Caco-2 (cell line): ENCODE measurements at places on chromosomes 13 and 19. TPM values are rescaled to one million over a fixed set of nuclear protein-coding genes. Genes with fewer than 3 reads are reported as not detected.

- H3K4me1 ChIP-seq = peaks cover 28% of the 10 kb centered on the region
- no peaks in the 10 kb centered on the region for H3K27me3 ChIP-seq
- peak overlapping the region; percentile 27 for H3K4me3 ChIP-seq
- H3K27ac ChIP-seq = no peak overlapping the region
- DNase-seq = peak; percentile 48
- H3K36me3 ChIP-seq = peaks cover 1% of the 10 kb centered on the region
Observed at GRCh38 chr19:44753932-44754749, 5.6 kb downstream of the BCL3 start.

DNA sequence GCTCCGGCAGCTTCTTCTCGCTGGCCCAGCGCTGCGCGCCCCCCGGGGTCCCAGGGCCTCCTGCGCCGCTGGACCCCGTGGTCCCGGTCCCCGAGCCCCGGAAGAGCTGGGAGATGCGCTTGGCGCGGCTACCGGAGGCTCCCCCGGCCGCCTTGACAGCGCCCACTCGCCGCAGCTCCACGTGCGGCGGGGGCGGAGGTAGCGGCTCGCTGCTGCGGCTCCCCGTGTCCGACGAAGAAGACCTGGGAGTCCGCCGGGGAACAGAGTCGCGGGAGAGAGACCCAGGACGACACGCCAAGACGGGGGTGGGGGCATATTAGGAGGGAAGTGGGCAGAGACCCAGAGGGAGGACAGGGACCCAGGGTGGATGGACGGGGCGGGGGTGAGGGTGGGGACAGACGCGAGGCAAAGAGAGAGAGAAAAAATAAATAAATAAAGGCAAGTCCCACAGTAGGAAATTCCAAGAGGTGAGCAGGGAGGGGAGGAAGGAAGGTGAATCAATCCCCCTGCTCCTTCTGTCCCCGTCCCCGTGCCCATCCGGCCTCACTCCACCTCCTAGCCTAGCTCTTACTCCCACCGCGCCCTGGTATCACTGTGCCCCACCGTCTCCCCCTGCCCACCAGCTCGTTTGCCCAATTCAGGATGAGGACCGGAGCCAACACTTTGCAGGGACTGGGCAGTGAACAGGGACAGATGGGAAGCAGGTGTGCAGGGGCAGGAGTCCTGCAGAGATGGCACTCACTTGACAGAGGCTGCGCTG, 826 bp downstream of the RASIP1 start:
- H3K4me3 ChIP-seq = peak overlapping the region; percentile 79
- H3K27ac ChIP-seq = no peak overlapping the region
- no peaks in the 10 kb centered on the region for H3K27me3 ChIP-seq
- peaks cover 22% of the 10 kb centered on the region for H3K4me1 ChIP-seq

- H3K27ac ChIP-seq = peak overlapping the region; percentile 33
- H3K36me3 ChIP-seq = no peaks in the 10 kb centered on the region
- H3K27me3 ChIP-seq = no peaks in the 10 kb centered on the region
- no peak overlapping the region for H3K4me3 ChIP-seq
- DNase-seq = no peak
Observed at GRCh38 chr19:55265723-55266386, 7.0 kb upstream of the PPP6R1 start.

- H3K4me3 ChIP-seq = no peak overlapping the region
- no peaks in the 10 kb centered on the region for H3K4me1 ChIP-seq
- H3K27ac ChIP-seq = no peak overlapping the region
- no peaks in the 10 kb centered on the region for H3K36me3 ChIP-seq
- no peaks in the 10 kb centered on the region for H3K27me3 ChIP-seq
Observed at GRCh38 chr13:114021464-114022308, 47.8 kb upstream of the C13orf46 start.

- H3K4me1 ChIP-seq = no peaks in the 10 kb centered on the region
- H3K4me3 ChIP-seq = no peak overlapping the region
- H3K27me3 ChIP-seq = no peaks in the 10 kb centered on the region
Observed at GRCh38 chr19:54882758-54883157, 8.7 kb downstream of the FCAR start.

- no peak for DNase-seq
- H3K27ac ChIP-seq = no peak overlapping the region
- no peaks in the 10 kb centered on the region for H3K36me3 ChIP-seq
- H3K4me3 ChIP-seq = no peak overlapping the region
Observed at GRCh38 chr19:31319465-31319864, 29.8 kb downstream of the TSHZ3 start.

GRCh38 chr19:1107661-1108261, 4.0 kb downstream of the GPX4 start:
- no peak overlapping the region for H3K4me3 ChIP-seq
- H3K27me3 ChIP-seq = no peaks in the 10 kb centered on the region
- peaks cover 1% of the 10 kb centered on the region for H3K36me3 ChIP-seq
- DNase-seq = no peak
- no peak overlapping the region for H3K27ac ChIP-seq

- H3K27me3 ChIP-seq = no peaks in the 10 kb centered on the region; the same call in 1 of the 2 replicates
- no peak for DNase-seq
- 0 out of 2 replicates have a peak, but pooled peaks cover 4% of the 10 kb centered on the region for H3K4me1 ChIP-seq
- H3K36me3 ChIP-seq = no peaks in the 10 kb centered on the region
- no peak overlapping the region for H3K27ac ChIP-seq
Observed at GRCh38 chr19:10004617-10005016, 5.7 kb downstream of the COL5A3 start.

GRCh38 chr19:46374536-46375475, 27.9 kb downstream of the PPP5C start:
- no peaks in the 10 kb centered on the region; the same call in 1 of the 2 replicates for H3K36me3 ChIP-seq
- H3K4me1 ChIP-seq = peaks cover 6% of the 10 kb centered on the region; the same call in 1 of the 2 replicates
- H3K27me3 ChIP-seq = no peaks in the 10 kb centered on the region
- no peak overlapping the region for H3K4me3 ChIP-seq
- no peak for DNase-seq

DNA sequence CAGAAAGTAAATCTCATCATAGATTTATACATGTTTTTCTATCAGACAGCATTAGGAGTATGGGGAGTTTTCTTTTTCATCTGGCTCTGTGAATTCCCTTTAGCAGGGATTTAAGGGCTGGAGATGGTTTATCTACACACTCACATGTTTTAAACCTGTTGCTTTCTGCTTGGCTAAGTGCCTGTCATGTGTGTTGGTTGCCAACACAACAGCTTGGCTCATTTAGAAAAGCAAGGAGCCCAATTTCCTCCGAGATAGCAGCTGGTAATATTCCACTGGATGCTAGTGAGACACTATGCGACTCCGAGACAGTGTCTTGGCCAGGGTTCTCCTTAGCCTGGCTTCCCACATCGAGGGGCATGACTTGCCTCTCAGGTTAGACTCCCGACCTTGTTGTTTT, 83.3 kb downstream of the KLF5 start:
- H3K27me3 ChIP-seq = no peaks in the 10 kb centered on the region
- H3K4me1 ChIP-seq = peaks cover 38% of the 10 kb centered on the region
- no peak for DNase-seq
- peak overlapping the region; percentile 89 for H3K27ac ChIP-seq

DNA sequence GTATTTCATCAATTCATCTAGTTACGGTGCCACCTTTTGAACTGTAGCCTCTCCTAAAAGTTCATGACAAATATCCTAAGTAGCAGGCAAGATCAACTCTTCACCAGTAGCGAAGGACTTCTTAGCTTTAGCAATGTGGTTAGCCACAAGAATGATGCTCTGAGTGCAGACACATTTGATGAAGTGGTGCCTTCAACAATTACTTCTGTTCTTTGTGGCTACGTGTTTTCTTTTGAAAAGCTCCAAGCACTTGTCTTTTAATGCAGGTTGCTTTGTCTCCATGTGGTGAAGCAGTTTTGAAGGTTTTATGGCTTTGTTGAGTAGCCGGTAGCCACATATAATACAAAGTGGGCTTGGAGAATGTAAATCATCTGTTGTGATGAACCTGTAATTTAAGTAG, 194.7 kb downstream of the B3GLCT start:
- H3K27me3 ChIP-seq = no peaks in the 10 kb centered on the region
- DNase-seq = no peak
- H3K4me3 ChIP-seq = no peak overlapping the region
- no peak overlapping the region for H3K27ac ChIP-seq
- H3K36me3 ChIP-seq = no peaks in the 10 kb centered on the region

GRCh38 chr19:33287927-33288326, 14.4 kb downstream of the CEBPA start:
- H3K4me3 ChIP-seq = no peak overlapping the region
- H3K27ac ChIP-seq = peak overlapping the region; percentile 18
- DNase-seq = no peak
- H3K36me3 ChIP-seq = no peaks in the 10 kb centered on the region
- no peaks in the 10 kb centered on the region for H3K27me3 ChIP-seq

DNA sequence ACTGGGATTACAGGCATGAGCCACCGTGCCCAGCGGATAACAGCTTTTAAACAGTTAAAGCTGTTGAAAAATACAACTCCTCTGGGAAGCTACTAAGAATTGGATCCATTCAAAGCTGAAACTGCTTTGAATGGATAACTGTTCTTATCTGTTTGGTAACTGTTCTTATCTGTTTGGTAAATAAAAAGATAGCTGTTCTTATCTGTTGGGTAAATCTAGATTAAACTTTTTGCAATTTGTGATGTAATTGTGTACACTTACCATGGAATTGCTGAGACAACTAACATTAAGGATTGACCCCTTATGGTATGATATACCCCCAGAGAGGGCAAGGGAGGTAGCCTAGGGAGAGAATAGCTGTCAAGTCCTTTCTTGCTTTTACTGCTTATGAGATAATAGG, 27.9 kb upstream of the SPART start:
- H3K27ac ChIP-seq = no peak overlapping the region
- peak; percentile 5 for DNase-seq
- H3K4me1 ChIP-seq = peaks cover 7% of the 10 kb centered on the region; the same call in 1 of the 2 replicates
- no peaks in the 10 kb centered on the region for H3K27me3 ChIP-seq

GRCh38 chr13:94335761-94336526, 143.5 kb downstream of the DCT start:
- no peaks in the 10 kb centered on the region for H3K4me1 ChIP-seq
- no peaks in the 10 kb centered on the region for H3K27me3 ChIP-seq
- no peak for DNase-seq
- no peaks in the 10 kb centered on the region for H3K36me3 ChIP-seq

GRCh38 chr13:50511877-50512341, 331.6 kb downstream of the DLEU7 start:
- H3K36me3 ChIP-seq = no peaks in the 10 kb centered on the region
- no peak for DNase-seq
- H3K27me3 ChIP-seq = no peaks in the 10 kb centered on the region
- H3K4me1 ChIP-seq = peaks cover 5% of the 10 kb centered on the region; the same call in 1 of the 2 replicates
- H3K4me3 ChIP-seq = no peak overlapping the region

DNA sequence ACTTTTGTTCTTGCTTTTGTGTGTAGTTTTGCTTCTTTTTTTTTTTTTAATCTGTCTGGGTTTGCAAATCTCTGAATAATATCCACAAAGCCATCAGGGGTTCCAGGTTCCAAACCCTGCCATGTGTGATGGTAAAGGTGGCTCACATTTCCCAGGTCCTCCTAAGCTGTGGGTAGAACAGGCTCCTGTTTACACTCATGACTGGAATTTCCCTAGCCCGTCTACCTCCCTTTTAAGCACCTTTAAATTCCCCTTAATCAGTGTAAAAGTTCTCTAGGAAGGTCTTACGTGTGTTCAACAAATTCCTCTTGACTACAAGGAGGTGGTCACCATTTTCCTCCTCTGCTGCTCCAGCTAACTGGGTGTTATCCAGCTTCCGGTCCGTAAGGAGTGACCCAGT, 62.8 kb downstream of the EFNB2 start:
- H3K27ac ChIP-seq = peak overlapping the region; percentile 84
- H3K36me3 ChIP-seq = no peaks in the 10 kb centered on the region
- H3K4me3 ChIP-seq = peak overlapping the region; percentile 27
- H3K27me3 ChIP-seq = no peaks in the 10 kb centered on the region
- peaks cover 65% of the 10 kb centered on the region for H3K4me1 ChIP-seq

The BEST2 gene
- total RNA-seq = 0.27 TPM in 1 of 2 replicates, not detected in the other

The DIRAS1 gene
- total RNA-seq = 2.3 TPM in 2 replicates

The IQCN gene
- total RNA-seq = 1.5 and 2.1 TPM in 2 replicates

The N4BP2L1 gene
- total RNA-seq = 7.9 and 9.3 TPM in 2 replicates

The MBOAT7 gene
- 137 and 149 TPM in 2 replicates for total RNA-seq
